ENCODE measurements at places on chromosomes 16 and 17.

DNA sequence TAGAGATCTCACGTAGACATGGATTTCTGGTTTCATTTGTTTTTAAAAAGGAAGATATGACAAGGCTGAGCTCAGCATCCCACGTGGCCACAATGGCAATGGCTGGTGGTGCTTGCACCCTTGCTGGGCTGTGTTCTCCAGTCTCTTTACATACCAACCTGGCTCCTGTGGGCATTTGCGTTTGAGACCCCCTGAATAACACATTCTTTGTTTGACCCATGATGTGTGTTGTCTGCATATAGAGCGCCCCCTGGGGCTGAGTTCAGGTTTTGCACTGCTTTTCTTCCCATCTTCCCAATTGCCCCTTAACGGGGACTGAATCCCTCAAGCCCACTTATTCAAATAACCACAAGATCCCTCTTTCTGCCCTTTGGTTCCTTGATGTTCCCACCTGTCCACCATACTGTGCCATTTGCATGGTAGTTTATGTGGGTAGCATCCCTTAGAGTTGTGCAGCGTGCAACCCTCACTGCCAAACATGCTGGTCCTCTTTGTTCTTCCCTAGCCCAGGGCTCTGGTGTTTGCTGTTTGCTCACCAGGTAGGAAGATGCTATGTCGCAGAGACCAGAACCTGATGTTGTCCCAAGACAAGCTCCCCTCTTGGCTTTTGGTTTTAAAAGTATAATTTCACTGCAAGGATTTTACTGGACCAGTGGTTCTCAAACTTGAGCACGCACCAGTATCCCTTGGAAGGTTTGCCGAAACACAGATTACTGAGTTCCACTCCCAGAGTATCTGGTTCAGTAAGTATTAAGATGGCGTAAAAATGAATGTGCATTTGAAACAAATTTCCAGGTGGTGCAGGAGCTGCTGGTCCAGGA lies 38.5 kb upstream of the NKD1 start:
- no peak for DNase-seq

- no peak for DNase-seq
Observed at GRCh38 chr17:36899250-36900159, 37.8 kb upstream of the LHX1 start.

DNA sequence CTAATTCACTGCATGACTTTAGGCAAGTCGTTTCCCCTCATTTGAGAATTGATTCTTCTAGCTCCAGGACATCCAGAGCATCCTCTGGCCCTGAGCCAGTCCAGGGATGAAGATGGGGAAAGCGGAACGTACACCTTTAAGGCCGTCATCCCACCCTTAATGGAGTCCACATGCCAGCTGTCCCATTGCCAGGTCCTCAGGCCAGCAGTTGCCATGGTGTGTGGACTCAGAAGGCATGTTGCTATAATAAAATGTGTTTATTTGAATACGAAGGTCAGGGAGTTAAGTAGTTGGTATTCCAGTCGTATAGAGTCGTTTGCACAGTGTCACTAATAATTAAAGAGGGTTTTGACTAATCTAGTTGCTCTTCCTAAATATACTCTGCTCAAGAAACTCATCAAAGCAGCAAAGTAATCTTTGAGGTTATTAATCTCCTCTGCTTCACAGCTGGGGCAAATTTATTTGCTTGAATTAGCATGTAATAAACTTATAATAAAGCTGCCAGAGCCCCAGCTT lies 30.4 kb downstream of the CCDC182 start:
- DNase-seq, result no peak

DNA sequence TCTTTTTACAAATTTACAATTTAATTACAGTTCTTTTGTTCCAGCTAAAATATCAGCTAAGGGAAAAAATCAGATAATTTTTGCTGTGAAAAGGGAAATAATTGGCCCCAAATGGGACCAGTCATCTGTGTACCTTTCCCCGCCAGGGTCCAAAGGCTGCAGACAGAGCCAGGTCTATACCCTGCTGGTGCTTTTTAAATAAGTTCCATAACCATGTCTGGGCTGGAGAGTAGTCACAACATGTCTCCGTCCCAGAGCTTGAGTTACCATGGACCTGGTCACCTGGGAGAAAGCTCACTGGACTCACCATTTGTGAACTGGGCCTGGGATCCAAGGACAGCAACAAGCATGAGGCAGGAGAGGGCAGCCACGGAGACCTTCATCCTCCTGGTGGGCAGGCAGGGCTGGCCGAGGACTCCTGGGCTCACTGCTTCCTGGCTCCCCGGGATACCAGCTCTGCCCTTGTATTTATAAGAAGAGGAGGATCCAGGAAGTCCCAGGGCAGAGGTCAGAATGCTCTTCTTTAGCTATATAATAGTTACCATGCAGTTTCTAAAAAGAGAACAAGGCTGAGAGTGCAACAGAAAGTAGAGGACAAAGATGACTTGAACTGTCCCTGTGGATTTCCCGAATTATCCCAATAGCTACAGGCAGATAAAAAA lies at the start of gene CCL15:
TSS of gene CCL15 (minus strand) at position 444 of the 662 bp plus-strand sequence. CDS start at position 383, 61 bp downstream.
- no peak for DNase-seq

- DNase-seq, result no peak
Observed at GRCh38 chr17:41615454-41615853, 2.9 kb upstream of the KRT16 start.

GRCh38 chr17:48385319-48385718 lies 44.7 kb downstream of the SKAP1 start:
- no peak for DNase-seq

GRCh38 chr16:47713225-47713595 lies 252.1 kb downstream of the PHKB start:
- no peak for DNase-seq

DNA sequence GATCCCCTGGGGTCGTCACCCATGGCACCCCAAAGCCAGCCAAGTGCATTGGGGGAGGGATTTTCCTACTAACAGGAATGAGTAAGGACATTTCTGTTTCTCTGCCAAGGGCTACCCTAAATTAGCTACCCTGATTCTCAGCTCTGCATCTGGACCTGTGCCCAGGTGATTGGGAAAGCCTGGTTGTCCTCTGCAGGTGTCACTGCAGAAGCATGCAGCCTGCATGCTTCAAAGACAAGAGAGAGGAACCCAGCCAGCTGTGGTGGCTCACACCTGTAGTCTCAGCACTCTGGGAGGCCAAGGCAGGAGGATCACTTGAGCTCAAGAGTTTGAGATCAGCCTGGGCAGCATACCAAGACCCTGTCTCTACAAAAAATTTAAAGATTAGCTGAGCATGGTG lies 19.6 kb downstream of the BEAN1 start:
- no peak for DNase-seq

- no peak for DNase-seq
Observed at GRCh38 chr16:90000733-90001427, 18.4 kb downstream of the DBNDD1 start.

DNA sequence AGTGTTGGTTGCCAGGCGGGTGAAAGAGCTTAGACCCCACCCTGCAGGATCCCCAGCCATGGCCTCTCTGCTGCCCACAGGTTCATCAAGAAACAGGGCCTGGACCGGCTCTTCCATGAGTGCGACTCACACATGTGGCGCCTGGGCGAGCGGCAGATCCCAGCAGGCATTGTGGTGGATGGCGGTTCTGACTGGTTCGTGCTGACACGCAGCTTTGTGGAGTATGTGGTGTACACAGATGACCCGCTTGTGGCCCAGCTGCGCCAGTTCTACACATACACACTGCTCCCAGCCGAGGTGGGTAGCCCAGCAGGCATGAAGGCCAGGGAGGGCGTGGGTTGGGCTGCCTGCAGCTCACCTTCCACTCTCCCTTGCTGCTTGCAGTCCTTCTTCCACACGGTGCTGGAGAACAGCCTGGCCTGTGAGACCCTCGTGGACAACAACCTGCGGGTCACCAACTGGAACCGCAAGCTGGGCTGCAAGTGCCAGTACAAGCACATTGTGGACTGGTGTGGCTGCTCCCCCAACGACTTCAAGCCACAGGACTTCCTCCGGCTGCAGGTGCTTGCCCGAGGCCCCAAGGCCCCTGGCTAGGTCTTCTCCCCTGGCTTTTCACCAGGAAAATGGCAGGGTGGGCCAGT lies 9.9 kb downstream of the XYLT2 start:
- no peak for DNase-seq

DNA sequence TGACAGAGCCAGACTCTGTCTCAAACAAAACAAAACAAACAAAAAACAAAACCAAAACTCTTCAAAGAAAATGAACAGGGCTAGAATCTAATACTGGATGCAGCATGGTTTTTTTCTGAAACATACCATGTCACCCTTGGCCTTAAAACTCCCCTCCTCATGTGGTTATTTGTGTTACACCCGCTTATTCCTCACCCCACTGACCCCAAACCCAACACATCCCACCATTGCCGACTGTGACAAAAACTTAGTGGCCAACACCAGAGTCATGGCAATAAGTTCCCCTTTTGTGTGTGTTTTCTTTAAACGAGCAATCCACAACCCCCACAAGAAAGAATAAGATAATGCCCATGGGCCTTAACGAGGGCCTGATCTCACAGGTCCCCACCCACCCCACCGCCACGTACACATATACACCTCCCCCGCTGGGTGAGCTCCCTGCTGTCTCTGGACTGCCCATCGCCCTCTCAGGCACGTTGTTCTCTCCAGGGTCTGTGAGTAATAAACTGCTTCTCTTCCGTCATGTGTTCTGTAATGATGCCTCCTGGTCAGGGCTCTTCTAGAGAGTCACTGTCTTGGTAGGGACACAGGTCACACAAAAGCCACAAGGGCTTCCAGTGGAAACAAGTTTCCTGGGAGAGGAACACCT lies 16.8 kb upstream of the ENGASE start:
- DNase-seq, result no peak

DNA sequence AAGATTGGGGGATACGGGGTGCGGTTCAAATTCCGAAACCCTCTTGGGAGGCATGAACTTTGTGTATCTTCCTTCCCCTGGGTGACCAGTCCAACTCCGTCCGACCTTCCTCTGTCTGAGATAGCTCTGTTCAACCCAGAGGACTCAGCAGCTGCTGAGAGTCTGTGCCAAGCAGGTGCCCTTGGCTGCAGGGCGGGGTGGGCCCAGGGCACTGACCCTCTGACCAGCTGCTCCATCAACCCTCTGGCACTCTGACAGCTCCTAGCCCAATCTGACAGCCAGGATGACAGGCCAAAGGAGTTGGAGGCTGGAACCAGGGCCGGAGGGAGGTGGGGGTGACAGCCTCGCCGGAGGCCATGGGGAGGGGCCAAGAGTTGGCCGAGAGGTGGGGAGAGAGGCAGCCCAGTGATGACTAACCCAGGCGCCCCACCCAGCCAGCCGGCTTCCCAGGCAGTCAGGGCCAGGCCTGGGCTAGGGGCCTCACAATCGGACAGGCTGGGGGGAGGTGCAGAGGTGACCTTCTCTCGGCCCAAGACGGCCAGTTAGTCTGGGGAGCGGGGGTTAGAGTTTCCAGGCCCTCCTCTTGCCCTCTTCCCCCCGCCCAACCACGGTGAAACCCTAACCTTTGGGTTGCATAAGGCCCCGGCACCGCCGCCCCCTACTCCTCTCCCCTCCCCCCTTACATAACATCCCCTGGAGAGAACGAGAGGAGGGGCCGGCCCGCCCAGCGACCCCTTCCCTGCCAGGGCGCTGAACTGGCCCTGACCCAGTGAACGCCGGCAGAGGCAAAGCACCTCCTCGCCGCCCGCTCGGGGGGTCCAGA lies 5.0 kb upstream of the TLCD2 start:
- DNase-seq, result peak; percentile 92

GRCh38 chr17:19334331-19334730 lies 28.2 kb downstream of the B9D1 start:
- no peak for DNase-seq

DNA sequence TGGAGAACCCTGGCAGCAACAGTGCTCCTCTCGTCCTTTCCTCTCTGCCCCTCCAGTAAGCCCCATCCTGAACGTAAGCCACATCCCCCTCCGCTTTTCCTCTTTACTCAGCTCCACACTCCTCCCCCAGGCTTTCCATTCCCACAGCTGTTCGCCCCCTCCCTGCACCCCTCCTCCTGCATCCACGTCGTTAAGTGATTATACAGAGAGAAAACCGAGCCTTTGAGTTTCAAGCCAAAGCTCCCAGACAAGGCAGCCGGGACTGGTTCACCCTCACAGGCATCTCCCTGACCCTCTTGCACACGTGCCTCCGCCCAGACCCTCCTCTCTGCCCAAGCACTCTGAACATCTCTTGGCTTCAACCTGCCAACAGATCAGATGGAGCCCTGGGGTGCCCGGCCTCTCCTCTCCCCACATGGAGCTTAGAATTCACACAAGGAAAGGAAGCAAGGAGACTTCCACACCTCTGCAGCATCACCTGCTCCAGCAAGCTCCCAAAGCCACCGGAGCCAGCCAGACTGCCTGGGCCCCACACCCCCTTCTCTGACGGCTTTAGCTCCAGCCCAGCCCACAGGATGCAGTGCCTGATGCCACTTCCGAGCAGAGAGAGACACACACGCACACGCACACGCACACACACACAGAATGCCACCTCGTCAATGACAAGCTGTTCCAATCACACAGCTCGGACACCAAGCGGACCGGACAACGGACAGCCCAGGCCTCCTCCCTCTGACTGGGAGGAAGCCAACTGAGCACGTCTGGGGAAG lies 99.9 kb upstream of the CCL2 start:
- no peak for DNase-seq

DNA sequence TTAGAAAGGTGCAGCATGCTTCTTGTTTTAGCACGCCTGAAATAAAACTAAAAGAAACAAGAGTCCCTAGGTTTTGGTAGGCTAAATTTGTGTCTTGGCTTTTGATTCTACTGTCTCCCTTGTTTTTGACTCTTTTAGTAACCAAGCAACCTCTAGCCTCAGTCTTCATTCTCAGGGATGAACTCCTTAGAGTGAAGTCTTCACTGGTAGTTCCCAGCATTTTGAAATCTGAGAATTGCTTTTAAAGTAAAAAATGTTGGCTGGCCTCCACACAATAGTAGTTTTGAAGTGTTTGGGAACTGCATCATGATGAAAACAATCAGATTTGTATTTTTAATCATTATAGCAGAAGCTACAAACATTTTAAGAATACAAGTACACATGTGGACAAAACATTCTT lies 6.1 kb upstream of the CDR2 start:
- DNase-seq, result no peak

DNA sequence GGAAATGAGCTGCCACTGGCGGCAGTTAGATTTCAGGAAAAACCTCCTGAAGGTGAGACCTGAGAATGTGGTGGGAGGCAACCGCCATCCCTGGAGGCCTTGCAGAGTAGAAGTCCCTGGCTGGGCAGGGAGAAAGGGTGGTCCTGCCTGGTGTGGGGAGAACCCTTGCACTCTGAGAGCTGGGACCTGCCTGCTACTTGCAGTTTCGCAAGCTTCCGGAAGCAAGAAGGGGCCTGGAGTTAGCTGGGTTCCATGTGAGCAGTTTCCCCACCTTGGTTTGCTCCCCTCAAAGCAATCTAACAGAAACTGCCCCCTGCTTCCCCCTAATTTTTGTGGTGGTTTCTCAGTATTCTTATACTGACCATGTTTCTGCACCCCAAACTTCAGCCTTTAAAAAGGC lies 6.5 kb downstream of the ZNF629 start:
- DNase-seq, result no peak
